Left hindlimb (tissue), 1 donor: ENCODE measurements at places on chromosomes 2 and 18.
A peak's percentile ranks its signal among the peaks of the same experiment; 100 is the strongest.

GRCh38 chr18:35458271-35458670, 39.5 kb downstream of the INO80C start:
- no peak for DNase-seq

GRCh38 chr2:177265824-177266817, 1.6 kb upstream of the NFE2L2 start:
- no peak for DNase-seq

GRCh38 chr18:79394534-79395307, 1.0 kb upstream of the NFATC1 start:
- DNase-seq = peak; percentile 93

DNA sequence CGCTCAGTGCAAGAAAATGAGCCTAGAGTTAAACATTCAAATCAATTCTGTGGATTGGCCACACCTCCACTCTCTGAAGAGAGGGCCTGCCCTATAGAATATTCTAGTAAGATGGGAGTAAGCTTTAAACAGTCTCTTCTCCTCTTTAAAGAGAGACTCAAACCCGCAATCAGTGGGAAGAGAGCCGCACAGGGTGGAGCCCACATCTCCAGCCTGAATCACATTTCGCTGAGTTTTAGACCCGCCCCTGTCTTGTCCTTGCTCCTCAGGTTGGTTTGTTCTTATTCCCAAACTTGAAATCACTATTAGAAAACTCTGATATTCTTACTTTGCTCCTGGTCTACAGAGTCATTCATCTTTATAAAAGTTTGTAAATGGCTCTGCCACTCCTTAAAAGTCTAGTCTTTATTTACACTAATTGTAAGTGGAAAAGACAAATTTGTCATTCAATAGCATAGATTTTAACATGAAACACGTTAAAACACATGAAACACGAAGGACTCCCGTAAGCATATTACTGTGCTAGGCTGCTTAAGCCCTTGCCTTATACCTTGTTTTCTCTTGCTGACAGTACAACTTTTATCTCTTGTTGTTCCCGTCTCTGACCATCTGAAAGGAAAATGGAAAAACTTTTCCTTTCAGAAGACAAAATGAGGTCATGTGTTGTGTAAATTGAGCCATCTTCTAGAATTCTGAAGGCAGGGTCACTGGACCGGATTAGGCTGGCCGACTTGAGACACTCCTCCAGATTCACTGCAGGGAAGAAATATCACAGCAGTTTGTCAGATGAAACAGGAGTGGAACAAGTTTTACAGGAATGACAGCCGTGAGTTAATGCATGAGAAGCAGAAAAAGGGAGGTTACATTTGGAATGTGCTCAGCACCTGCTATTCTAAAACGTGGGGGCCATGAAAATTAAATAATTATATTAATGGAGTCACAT, 5.6 kb downstream of the DSC1 start:
- no peak for DNase-seq

DNA sequence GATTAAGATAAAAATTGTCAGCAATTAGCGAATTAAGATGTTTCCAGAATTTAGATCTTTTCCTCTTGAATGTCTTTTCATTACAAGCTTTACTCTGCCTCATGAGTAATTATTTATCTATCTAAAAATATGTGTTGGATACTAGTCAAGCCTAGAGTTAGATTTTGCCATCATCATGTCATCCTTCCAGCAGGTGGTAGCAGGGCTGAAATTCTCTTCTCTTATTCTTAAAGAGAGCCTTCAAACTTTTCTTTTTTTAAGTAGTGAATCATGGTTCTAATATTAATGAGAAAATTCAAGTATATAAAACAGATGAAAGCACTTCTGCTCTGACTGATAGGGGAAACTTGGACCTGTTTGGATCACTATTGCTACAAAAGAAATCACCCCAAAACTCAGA, 240.7 kb upstream of the EPAS1 start:
- no peak for DNase-seq

GRCh38 chr2:172560721-172561120, 4.8 kb downstream of the PDK1 start:
- no peak for DNase-seq

DNA sequence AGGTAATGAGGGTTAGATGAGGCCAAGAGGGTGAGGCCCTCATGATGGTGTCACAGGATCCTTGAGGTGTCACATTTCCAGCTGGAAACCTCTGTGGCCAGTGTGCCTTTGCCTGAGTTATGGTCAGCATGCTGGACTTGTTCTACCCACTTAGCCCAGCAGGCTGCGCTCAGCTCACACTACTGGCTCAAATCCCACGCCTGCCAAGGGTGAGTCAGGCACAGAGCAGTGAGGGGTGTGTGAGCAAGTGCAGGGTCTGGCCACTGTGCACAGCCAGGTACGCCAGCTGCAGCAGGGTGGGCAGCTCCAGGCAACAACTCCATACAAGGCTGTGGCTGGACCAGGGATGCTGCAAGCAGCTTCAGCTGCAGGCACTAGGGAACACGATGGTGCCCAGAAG, 616.6 kb upstream of the FSHR start:
- no peak for DNase-seq

- peak; percentile 51 for DNase-seq
Measured at GRCh38 chr2:150911766-150912280, 349.8 kb downstream of the RBM43 start.

GRCh38 chr2:189014449-189015138, 40.4 kb downstream of the COL3A1 start:
- DNase-seq = no peak

GRCh38 chr18:75507636-75508035, 80.1 kb upstream of the SMIM21 start:
- no peak for DNase-seq

DNA sequence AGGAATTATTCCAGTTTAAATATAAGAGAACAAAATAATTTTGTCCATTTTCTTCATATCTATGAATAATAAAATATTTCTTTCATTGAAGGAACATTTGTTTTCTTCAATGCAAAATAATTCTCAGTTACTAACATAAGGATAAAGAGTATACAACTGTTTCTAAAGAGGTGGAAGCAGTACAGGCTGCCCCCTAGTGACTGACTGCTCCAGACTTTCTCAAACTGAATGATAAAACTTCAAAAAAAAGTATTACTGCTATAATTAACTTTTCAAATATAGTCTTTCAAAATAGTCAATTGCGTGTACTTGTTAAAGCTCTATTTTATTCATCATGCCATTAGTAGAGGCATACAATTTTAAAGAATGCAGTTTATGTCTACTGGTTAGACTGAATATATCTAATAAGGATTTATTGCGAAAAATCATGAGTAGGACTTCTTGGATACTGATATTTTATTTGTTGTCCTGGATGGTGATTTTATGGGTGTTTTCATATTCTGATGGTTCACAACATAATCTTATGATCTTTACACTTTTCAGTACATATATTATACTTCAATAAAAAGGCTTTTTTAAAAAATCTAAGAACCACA, 100.1 kb downstream of the WDPCP start:
- no peak for DNase-seq

DNA sequence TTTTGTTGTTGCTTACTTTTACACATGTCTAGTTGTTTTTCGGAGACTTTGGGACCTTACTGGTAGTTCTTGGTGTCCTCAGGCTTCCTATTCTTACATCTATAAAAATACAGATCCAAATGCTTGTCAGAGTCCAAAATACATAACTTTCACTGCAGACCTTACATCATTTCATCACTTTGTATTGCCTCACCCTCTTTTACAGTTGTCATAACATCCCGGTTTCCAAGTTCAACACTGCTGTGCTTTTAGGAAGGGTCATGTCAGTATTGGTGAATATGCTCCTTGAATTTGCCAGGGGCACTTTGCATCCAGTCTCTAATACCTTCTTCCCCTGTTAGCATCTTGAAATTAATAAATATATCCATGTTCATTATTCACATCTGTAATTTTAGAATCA, 518.2 kb upstream of the RAB12 start:
- DNase-seq = no peak

DNA sequence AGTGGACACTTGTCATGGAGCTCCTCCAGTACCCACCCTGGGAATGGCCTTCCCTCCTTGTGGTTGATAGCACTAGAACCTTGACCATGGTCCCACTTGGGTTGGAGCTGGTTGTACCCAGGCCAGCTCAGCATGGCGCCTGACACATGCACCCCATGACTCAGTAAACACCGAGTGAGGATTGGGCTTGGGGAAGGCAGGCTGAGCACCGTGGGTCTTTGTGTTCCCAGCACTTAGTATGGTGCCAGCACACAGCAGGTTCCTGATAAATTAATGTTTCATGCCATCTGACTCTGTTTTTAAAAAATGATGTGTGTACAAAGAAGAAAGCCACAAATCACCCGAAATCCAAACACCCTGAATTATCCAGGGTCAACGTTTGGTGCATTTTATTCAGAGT, 69.8 kb downstream of the CIB4 start:
- DNase-seq = peak; percentile 16

GRCh38 chr2:112626604-112627059, 19.1 kb upstream of the SLC20A1 start:
- peak; percentile 60 for DNase-seq

DNA sequence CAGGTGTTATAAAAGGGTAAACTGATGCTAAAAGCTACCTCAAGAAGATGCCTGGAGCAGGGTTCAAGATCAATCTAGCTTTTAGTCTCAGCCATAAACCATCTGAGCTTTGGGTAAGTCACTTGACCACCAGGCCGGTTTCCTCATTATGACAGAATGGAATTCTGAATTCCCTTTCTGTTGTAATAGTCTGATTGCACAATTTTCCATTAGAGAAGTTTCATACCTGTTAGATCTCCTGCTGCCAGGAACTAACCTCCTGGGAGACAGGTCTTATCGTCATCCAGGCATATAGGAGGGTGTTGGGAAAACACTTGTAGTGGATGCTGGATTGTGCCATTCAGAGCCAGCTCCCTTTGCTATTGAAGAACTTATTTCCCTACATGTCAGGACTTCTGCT, 272.5 kb downstream of the TDRD15 start:
- no peak for DNase-seq

- DNase-seq = no peak
Measured at GRCh38 chr2:238502088-238502810, 75.5 kb downstream of the ASB1 start.

GRCh38 chr18:73645160-73645715, 502.4 kb downstream of the FBXO15 start:
- no peak for DNase-seq

DNA sequence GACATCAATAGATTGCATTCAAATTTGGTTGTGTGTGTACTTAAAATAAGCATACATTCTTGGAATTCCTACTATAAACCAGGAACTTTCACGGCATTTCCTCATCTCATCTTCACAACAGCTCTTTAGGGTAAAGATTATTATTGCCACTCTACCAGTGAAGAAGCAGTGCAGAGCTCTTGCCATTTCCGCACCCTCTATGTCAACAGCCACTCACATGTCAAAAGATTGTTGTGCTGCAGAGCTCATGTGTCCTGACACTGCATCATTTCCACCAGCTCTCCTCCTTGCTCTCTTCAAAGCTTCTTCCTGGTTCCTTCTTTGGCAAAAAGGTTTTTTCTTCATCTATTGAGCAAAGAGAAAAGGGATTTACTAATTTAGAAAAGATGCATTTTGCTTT, 26.5 kb upstream of the L3MBTL4 start:
- no peak for DNase-seq

- no peak for DNase-seq
Measured at GRCh38 chr18:2706903-2707302, 51.4 kb downstream of the SMCHD1 start.

GRCh38 chr2:46512185-46512584, 32.8 kb downstream of the TMEM247 start:
- DNase-seq = no peak

- DNase-seq = no peak
Measured at GRCh38 chr2:160209516-160209856, 9.4 kb upstream of the ITGB6 start.

GRCh38 chr18:24232800-24233199, 93.9 kb downstream of the CABYR start:
- no peak for DNase-seq

- peak; percentile 57 for DNase-seq
Measured at GRCh38 chr18:48589797-48590519, 51.1 kb downstream of the CTIF start.

GRCh38 chr2:216412022-216412999, at the start of gene SMARCAL1:
Gene SMARCAL1 (plus strand): TSS chr2:216412484. CDS start chr2:216414705, 2,221 bp downstream.
- DNase-seq = peak; percentile 99

- DNase-seq = peak; percentile 52
Measured at GRCh38 chr2:172680436-172681068, 55.1 kb upstream of the RAPGEF4 start.

DNA sequence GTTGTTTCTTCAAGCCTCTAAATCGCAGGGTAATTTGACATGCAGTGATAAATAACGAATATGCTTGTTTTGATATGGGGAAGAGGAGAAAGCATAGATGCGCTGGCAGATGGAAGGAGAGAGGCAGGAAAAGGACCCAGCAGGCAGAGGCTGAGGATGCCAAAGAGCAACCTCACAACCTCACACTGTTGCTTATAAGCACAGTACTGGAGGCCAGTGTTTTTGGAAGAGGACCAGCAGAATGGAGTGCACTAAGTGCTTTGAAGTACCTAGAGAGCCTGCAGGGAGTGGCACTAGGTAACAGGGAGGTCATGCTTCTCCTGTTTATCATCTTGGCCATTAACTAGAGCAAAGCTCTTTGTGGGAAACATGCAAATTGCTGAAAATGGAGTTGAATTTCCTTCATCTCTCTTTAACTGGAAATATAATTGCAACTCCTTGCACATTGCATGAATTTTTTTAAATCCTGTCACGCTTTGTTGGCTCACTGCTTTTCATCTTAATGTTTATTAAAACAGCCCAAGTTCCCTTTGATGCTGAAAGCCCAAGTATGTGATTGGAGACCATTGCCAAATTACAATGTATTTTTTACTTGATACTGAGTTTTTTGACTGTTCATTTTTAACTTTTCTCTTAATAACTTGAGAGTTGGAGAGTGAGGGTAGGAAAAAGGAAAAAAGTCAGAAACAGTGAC, 236.4 kb downstream of the LRRTM1 start:
- no peak for DNase-seq

- peak; percentile 71 for DNase-seq
Measured at GRCh38 chr2:157628477-157629415, at the start of gene ACVR1C. Gene ACVR1C (minus strand): TSS chr2:157628864. CDS start chr2:157628644, 220 bp downstream.
